ENCODE measurements at places on chromosomes 5 and 9. TPM values are rescaled to one million over a fixed set of nuclear protein-coding genes. Genes with fewer than 3 reads are reported as not detected.

DNA sequence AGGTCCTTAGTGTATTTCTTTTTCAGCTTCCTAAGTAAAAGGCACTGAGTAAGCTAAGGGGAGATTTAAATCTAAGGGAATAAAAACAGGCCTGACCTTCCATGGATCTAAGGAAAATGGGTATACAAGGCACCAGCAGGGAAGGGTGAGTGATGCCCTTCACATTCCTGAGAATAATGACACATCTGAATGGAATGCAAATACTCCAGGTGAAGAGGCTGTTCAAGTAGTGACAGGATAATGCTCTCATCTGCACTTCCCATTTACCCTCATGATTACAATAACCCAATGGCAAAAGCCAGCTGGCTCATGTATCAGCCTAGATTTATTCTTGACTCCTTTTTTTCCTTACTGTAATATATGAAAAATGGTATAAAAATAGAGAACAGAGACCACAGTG lies 216.2 kb upstream of the ACTBL2 start:
- no peaks in the 10 kb centered on the region for H3K36me3 ChIP-seq
- no peak overlapping the region for H3K27ac ChIP-seq
- no peaks in the 10 kb centered on the region for H3K27me3 ChIP-seq
- no peak overlapping the region for H3K4me3 ChIP-seq
- H3K4me1 ChIP-seq, result no peaks in the 10 kb centered on the region

GRCh38 chr9:98678244-98678842 lies 30.4 kb downstream of the GABBR2 start:
- H3K36me3 ChIP-seq, result no peaks in the 10 kb centered on the region
- H3K4me3 ChIP-seq, result no peak overlapping the region
- H3K27me3 ChIP-seq, result no peaks in the 10 kb centered on the region
- H3K27ac ChIP-seq, result no peak overlapping the region
- no peaks in the 10 kb centered on the region for H3K4me1 ChIP-seq

DNA sequence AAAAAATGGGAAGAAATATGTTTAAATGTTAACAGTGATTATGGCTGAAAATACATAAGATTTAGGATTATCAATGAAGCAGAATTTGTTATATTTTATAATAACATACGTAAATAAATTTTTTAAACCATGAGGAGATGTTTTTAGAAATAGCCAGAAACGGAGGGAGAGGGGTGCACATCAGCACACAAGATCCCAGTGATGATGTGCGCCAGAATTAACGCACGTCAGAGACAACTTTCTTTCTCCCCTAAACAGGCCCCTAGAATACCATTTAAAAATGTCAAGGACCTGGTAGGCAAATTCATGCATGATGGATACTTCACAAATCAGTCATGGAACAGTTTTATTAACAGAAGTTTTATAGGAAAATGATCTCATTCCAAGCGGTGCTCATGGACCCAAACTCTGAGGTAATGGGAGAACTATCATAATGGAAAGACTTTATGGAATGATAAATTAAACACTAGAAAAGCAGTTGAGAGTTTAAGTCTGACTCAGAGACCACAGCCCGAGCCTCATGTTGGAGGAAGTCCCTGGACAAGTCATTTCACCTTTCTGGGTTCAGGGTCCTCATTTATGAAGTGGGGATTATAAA lies 258.9 kb upstream of the GAS1 start:
- H3K27me3 ChIP-seq, result 0 out of 2 replicates have a peak, but pooled peaks cover 1% of the 10 kb centered on the region
- H3K4me1 ChIP-seq, result no peaks in the 10 kb centered on the region
- no peaks in the 10 kb centered on the region for H3K36me3 ChIP-seq

- H3K27ac ChIP-seq, result no peak overlapping the region
- H3K4me3 ChIP-seq, result no peak overlapping the region
- H3K36me3 ChIP-seq, result no peaks in the 10 kb centered on the region
- DNase-seq, result no peak
These were observed 1.6 kb downstream of the BRINP1 start for GRCh38 chr9:119367683-119368075.

GRCh38 chr5:129977810-129978209 lies 73.5 kb downstream of the CHSY3 start:
- no peaks in the 10 kb centered on the region for H3K4me1 ChIP-seq
- H3K36me3 ChIP-seq, result no peaks in the 10 kb centered on the region
- no peak for DNase-seq
- H3K4me3 ChIP-seq, result no peak overlapping the region
- no peak overlapping the region for H3K27ac ChIP-seq

- H3K36me3 ChIP-seq, result no peaks in the 10 kb centered on the region
- no peak for DNase-seq
- peaks cover 1% of the 10 kb centered on the region for H3K27me3 ChIP-seq
- H3K4me1 ChIP-seq, result no peaks in the 10 kb centered on the region
- H3K4me3 ChIP-seq, result no peak overlapping the region
These were observed 40.4 kb downstream of the MCTP1 start for GRCh38 chr5:95244479-95244878.

DNA sequence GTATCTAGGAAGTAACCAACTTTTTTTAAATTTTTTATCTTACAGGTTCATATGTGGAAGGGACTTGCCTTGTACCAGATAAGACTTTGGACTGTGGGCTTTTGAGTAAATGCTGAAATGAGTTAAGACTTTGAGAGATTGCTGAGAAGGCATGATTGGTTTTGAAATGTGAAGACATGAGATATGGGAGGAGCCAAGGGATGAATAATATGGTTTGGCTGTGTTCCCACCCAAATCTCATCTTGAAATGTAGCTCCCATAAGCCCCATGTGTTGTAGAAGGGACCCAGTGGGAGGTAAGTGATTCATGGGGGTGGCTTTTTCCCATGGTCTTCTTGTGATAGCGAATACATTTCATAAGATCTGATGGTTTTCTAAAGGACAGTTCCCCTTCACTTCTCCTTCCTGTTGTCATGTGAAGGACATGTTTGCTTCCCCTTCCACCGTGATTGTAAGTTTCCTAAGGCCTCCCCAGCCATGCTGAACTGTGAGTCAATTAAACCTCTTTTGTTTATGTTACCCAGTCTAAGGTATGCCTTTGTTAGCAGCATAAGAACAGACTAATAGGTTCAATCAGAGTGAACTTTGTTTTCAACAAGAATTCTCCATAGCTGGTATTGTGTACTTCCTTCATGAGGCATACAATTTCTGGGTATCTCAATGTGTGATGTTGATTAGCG lies 535.6 kb upstream of the MEF2C start:
- no peaks in the 10 kb centered on the region for H3K4me1 ChIP-seq
- no peak overlapping the region for H3K27ac ChIP-seq
- H3K4me3 ChIP-seq, result no peak overlapping the region
- no peaks in the 10 kb centered on the region for H3K27me3 ChIP-seq
- no peak for DNase-seq

The PAX5 gene
- 123 TPM for total RNA-seq

DNA sequence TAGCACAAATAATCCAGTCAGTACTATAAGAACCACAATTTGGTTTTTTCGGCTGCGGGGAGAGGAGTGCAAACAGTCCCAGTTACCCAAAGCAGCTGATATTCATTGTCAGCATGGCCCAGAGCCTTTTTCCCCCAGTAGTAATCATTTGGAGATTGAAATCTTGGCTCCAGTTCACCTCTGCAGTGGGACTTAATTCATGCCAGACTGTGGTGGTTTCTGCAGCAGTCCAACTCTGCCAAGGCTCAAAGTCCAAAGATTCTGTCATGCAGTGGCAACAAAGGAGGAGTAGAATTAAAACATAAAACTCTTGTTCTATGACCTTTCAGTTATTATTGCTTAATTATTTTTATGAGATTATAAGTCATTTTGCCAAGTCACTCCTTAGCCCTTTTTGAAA lies 25.0 kb upstream of the TRIM36 start:
- no peak overlapping the region for H3K27ac ChIP-seq
- H3K4me3 ChIP-seq, result no peak overlapping the region
- DNase-seq, result no peak
- no peaks in the 10 kb centered on the region for H3K4me1 ChIP-seq

The ZFP37 gene
- total RNA-seq, result 1.6 TPM

GRCh38 chr5:74394916-74395880 lies 245.3 kb downstream of the ENC1 start:
- no peak overlapping the region for H3K4me3 ChIP-seq
- H3K36me3 ChIP-seq, result no peaks in the 10 kb centered on the region
- H3K27ac ChIP-seq, result no peak overlapping the region
